Activated T-helper 17 cell treated with anti-CD3 and anti-CD28 coated beads, Interleukin-2, amount 50 U/mL, for 72 hours (primary cell): ENCODE measurements at places on chromosomes 16 and 17.

DNA sequence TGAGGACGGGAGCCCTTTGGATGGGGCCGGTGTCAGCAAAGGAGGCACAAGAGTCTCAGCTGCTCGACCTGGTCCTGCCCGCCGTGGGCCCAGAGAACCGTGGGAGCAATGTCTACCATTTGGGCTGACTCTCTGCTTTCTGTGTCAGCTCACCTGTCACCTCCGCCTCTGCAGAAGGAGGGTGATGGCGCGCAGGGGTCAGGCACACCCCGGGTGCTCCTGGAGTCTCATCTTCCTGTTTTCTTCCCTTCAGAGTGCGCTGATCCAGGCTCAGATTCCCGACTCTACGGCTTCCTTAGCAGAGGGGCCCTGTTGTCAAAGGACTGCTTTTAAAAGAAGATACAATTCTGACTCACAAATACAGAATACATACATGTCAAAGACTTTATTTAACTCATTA is 167.1 kb downstream of the BANP start:
- no peak for ATAC-seq

DNA sequence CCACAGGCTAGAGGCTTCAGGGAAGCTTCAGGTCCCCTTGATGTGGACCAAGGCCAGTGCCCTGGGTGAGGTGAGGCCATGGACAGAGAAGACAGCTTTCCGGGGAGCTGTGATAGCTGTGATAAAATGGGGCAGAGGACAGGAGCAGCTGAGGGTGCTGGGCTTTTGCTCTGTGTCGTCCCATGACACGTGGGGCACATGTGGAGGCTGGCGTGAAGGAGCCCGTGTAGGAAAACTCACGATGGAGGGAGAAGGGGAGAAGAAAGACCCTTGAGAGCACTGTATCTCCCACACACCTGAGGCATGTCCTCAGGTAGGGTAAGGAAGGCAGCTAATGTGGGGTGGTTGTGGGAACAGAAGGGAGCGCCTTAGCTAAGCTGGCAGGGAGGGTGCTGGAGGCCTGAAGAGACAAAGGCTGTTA is 21.3 kb downstream of the B9D1 start:
- no peak for ATAC-seq

DNA sequence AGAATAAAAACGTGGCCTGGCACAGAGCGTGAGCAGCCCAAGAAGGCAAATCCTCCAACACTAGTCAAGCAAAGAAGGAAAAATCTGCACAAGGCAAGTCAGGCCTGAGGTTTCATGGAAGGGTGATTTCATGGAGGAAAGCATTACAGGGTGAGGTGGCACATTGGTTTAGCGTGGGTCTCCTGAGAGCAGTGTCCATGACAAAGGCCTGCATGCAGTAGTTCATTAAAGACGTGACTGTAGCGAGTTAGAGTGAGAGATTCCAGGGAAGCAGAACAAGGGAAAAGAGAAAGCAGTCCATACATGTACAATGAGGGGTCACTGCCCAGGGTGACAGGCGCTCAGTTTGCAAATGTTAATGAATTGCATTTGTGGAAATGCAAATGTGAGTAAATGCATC is 285.0 kb upstream of the ERCC4 start:
- no peak for ATAC-seq

- peak; percentile 50 for ATAC-seq
Measured at GRCh38 chr17:41500131-41500911, 5.1 kb downstream of the KRT13 start.

GRCh38 chr16:4209666-4210065 is 32.2 kb downstream of the SRL start:
- ATAC-seq, result no peak

DNA sequence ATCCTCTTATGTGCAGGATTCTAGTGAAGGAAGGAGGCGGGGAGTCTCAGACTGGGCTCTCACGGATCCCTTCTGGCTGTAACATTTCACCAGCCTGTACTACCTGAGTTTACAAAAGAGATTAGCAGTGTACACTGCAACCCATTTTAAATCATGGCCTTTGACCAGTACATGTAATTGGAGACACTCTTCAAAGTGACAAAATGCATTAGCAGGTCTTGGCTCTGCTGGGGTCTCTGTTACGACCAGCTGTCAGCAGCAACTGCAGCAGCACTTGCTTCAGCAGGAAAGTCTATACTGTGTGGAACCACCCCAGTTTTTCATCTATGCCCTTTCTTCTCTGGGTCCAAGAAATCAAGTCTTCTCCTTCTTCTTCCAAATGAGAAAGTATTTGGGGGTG is 322.8 kb upstream of the ASIC2 start:
- no peak for ATAC-seq

- no peak for ATAC-seq
Measured at GRCh38 chr16:5225931-5226655, 128.5 kb upstream of the EEF2KMT start.

GRCh38 chr16:4217204-4218131 is 24.4 kb downstream of the SRL start:
- ATAC-seq, result no peak

GRCh38 chr17:75344666-75345065 is 55.4 kb upstream of the SLC25A19 start:
- no peak for ATAC-seq

GRCh38 chr17:48489781-48490180 is 41.0 kb downstream of the HOXB1 start:
- ATAC-seq, result no peak

- ATAC-seq, result no peak
Measured at GRCh38 chr16:189604-190186, 9.4 kb downstream of the HBQ1 start.

DNA sequence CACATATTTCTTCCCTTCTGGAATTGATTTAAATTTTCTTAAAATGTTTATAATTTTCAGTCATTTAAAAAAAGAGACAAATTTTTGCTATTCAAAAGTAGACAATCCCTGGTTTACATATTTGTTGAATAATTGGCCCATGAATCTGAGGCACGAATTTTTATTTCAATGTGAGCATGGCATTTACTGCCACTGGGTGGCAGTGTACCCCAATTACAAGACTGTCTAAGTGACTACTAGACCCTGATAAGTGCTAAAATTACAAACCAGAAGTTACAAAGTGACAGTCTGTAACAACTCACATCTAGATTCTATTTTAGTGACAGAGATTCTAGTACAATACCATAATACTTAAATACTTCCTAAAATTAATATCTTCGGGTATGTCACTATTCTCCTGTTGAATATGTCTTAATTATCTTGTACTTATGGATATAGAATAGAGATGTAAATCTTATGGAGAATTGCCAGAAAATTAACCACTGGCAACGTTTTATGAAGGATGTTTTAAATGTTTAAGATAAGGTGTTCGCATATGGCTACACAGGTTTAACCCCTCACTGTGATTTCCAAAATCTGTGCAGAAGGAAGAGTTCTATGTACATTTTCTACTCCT is 235.8 kb downstream of the MAP2K4 start:
- ATAC-seq, result no peak

- ATAC-seq, result no peak
Measured at GRCh38 chr16:1285669-1286512, 23.5 kb upstream of the UBE2I start.

DNA sequence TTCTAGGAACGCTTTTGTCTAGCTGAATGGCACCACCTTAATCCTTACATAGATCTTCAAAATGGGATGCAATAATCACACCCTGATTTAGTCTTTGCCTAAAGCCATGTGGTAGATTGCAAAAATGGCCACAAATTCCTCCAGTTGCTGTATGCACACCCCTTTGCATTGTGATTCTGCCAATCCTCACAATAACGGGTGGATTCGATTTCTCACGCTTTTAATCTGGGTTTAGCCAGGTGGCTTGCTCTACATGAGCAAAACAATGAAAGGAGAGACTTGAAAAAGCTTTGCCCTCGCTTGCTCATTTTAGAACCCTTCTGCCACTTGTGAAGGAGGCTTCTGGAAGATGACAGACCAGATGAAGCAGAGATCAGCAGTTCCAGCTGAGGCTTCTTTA is 50.3 kb upstream of the B4GALNT2 start:
- ATAC-seq, result no peak

DNA sequence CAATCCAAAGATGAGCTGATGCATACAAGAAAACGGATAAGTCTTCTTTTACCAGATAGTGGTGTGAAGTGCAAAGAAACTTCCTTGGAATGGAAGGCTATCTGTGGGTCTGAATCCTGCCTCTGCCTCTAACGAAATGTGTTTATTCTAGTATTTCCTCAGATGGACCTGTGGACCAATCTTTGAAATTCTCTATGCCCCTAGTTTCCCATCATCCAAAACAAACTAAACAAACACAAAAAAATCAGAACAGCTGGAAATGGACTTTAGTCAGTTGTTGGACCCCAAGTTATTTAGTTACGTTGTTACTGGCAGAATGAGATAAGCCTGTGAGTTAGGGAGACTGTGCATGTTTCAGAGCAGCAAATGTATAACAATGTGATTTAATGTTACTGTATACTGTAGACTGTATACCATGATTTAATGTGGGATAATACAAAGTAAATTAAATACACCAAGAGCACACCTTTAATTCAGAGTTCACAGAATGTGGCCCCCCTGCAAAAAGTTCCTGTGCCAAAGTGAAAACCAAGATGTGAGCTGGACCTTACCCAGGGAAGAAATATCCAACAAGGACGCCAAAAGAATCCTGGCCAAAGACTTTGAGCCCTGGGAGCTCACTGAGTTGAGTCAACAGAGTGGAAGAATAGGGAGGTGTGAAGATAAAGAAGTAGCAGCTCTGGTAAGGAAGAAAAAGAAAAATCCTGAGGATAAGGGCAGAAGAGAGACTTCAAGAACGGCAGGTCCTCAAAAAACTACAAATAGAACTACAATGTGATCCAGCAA is 255.2 kb downstream of the CNTNAP4 start:
- no peak for ATAC-seq

DNA sequence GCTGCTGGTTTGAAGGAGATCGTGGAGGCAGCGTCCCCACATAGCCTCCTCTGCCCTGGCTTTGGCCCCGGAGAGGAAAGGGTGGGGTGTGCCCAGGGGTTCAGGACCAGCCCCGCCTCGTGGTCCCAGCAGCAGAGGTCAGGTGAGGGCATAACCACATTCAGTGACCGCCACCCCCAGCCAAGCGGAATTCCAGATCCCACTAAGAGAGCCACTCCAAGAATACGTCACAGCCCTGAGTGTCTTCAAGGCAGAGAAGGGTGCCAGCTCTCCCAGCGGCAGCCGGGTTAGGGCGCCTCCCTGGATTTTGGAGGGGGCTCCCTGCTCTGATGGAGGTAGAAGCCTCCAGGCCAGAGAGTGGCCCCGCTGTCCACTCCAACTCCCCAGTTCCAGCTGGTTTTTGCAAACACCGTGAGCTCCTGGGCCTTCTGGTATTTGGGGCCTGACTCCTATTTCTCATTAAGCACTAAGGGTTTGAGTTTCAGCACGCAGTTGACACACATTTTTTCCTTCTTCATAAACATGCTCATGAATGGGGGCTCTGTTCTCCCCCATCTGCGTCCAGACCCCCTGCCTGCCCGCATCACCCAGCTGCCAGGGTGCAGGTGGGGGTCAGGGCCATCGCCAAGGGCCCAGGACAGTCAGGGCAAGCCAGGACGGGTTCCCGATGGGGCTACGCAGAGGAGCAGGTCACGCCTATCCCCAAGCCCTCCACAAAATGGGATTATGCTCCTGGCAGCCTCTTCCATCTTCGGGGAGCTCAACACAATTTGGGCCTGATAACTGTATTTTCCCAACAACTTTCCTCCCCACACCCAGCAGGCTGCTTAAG is 98.4 kb upstream of the PLCG2 start:
- no peak for ATAC-seq
